Germinal center (tissue), 1 donor: ENCODE measurements at places on chromosomes 5 and 9.

DNA sequence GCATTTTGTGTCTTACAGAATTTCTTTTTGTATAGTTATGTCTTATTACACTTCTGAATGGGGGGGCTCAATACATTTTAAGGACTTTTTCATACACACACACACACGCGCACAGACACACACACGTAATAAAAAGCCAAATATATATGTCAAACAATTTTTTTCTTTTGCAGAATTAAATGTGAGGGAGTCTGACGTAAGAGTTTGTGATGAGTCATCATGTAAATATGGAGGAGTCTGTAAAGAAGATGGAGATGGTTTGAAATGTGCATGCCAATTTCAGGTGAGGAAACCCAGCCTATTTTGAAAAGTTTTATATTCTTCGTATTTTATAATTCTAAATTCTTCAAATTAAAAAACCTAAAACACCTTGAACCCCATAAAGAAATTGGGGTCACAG, 25.6 kb downstream of the TMEFF1 start:
- no peak for DNase-seq

GRCh38 chr5:983238-983524, 25.4 kb upstream of the NKD2 start:
- DNase-seq = no peak

- DNase-seq = no peak
These were observed 11.7 kb upstream of the NSMF start for GRCh38 chr9:137470785-137471184.

- DNase-seq = no peak
These were observed 11.4 kb upstream of the PTGDS start for GRCh38 chr9:136965771-136966484.

DNA sequence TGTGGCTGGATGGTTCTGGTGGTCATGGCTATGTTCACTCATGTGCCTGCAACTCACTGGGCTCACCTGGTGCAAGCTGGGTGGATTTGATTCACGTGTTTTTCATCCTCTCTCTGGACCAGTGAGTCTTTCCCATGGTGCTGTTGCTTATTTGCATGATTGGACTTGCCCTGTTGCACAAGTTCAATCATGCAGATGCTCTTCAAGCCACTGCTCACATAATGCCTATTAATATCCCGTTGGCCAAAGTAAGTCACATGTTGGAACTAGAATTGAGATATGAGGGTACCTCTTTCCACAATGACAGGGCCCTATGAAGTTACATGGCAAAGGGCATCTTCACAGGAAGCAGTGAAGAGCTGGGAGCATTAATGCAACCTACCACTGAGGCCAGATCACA, 26.5 kb upstream of the MROH2B start:
- DNase-seq = peak; percentile 13

- DNase-seq = no peak
These were observed 370.3 kb downstream of the NNT start for GRCh38 chr5:43973318-43973717.
